Tongue (tissue), 3 donors: ENCODE measurements at places on chromosomes 1 and 21. TPM values are rescaled to one million over a fixed set of nuclear protein-coding genes. Genes with fewer than 3 reads are reported as not detected.
A peak's percentile ranks its signal among the peaks of the same experiment; 100 is the strongest.

PLPPR4 gene
- total RNA-seq, result 18.3 TPM

CD1D gene
- 1.8 TPM for total RNA-seq

DNA sequence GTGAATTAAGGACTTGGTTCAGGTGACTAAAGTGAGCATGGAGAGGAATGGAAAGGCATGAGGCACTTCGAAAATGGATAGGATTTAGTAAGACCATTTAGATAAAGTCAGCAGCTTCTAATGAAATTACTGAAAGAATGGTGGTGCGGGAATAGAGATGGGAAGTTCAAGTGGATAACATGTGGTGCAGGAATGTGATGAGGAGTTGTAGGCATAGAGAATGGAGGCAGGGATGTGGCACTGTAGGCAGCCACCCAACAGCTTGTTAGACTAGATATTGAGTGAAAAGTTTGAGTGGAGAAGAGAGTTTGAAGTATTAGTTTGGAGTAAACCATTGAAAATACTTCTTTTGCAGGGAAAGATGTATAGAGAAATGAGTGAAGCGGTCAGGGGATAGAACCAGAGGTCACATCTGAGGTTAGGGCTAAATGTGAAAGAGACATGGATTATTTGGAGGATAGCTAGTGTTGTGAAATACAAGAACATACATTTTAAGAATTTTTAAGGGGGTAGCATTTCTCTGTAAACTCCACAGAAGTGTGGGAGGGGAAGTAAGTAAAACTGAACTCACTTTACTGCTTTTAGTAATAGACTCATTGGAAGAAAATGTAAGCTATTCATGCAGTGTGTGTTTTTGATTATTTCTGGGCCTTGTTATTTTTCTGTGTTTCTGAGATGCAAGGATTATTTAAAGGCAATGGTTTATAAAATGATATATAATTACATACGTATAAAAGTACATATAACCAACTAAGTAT is 46.2 kb downstream of the DYRK1A start:
- no peak for DNase-seq

GRCh38 chr1:208766832-208767231 is 522.6 kb upstream of the PLXNA2 start:
- DNase-seq, result no peak

DNA sequence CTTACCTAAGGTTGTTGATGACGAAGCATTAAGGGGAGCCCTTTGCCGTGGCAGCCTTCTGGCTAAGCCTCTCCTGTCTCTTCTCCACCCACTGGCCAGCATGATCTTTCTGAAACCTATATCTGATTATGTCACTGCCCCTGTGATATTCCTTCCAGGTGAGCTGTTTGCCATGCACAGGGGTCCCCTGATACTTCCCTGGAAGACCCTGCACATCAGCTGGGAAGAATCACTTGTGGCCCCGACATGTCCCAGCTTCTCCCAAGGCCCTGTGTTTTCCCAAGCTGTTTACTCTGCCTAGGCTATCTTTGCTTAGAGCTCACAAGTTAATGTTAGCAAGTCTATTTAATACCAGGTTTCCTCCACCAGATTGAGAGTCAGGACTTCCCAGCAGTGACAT is 12.3 kb downstream of the RD3 start:
- DNase-seq, result no peak

GRCh38 chr1:55990007-55990406 is 589.4 kb downstream of the PLPP3 start:
- peak; percentile 18 for DNase-seq
